Activated CD8-positive, alpha-beta T cell treated with anti-CD3 and anti-CD28 coated beads for 36 hours (primary cell): ENCODE measurements at places on chromosomes 4 and X. TPM values are rescaled to one million over a fixed set of nuclear protein-coding genes. Genes with fewer than 3 reads are reported as not detected.

DNA sequence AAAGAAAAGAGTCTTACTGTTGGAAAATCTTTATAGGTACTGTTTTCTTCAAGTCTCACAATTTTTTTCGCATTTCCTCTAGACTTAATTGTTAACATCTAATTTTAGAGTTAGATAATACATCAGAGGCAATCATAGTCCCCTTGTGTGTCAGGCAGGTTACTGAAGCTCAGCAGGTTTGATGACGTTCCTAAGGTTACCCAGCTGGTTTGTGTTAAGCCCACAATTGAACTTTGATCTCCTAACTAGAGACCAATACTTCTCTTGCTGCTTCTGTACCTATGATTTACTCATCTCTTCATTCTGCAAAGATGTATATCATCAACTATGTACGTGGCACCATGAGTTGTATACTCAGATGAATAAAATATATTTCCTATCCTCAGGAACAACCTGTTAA lies 131.6 kb upstream of the STIM2 start:
- DNase-seq: no peak

GRCh38 chr4:66571145-66571695 lies 900.9 kb upstream of the EPHA5 start:
- DNase-seq: no peak

- no peak for DNase-seq
Observed at GRCh38 chr4:73344106-73344505, 60.0 kb upstream of the ALB start.

Gene TMPRSS11A
- total RNA-seq: not detected

GRCh38 chr4:65865489-65865888 lies 195.2 kb upstream of the EPHA5 start:
- DNase-seq: no peak

DNA sequence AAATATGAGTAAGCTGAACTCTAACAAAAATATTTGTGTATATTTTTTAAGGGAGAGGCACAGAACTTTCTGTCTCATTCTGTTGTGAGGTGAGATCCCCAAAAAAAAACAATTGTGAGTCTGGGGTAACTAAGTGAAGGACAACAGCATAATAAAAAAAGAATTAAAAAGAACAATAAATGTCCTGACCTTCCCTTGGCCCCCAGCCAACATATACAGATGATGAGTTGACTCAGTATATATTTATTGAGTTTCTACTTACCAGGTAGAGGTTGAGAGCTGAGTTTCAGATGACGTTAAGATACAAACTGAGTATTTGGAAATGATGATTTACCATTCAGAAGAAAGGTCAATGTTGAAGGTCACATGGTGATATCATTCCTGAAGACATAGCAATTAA lies 239.5 kb downstream of the KCNIP4 start:
- DNase-seq: no peak

- no peak for DNase-seq
Observed at GRCh38 chrX:41661366-41662095, 27.2 kb upstream of the GPR34 start.

Gene BMX
- total RNA-seq: not detected

Gene LDB2
- not detected for total RNA-seq

Gene GLRA3
- total RNA-seq: not detected

DNA sequence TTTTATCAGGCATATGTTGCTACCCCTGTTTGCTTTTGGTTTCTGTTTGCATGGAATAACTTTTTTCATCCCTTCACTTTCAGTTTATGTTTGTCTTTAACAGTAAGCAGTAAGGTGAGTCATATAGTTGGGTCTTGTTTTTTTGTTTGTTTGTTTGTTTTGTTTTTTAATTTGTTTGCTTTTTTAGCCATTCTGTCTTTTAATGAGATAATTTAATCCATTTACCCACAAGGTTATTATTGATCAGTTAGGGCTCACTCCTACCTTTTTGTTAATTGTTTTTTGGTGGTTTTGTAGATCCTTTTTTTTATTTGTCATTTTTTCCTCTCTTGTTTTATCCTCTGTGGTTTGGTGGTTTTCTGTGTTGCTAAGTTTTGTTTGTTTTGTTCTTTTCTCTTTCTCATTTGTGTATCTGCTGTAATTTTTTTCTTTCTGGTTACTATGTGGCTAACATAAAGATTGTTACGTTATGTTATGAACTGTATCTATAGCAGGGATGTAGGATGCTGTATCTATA lies 379.5 kb upstream of the MAD2L1 start:
- no peak for DNase-seq

GRCh38 chr4:76156635-76157034 lies 8.4 kb upstream of the NUP54 start:
- DNase-seq: no peak
